Anterior cingulate cortex (tissue), 58 donors: ENCODE measurements at places on chromosomes 16 and 17.

- peak; percentile 14 for DNase-seq
Measured at GRCh38 chr17:66964930-66965800, 658 bp downstream of the CACNG4 start.

DNA sequence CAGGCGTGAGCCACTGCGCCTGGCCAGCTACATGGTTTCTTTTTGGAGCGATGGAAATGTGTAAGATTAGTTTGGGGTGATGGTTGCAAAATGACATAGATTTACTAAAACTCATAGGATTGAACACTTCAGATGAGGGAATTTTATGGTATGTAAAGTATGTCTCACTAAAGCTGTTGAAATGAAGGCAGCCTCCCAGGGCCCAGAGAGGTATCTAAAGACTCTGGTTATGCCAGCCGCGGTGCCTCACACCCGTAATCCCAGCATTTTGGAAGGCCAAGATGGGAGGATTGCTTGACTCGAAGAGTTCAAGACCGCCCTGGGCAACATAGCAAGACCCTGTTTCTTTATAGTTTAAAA, 254.9 kb downstream of the PARN start:
- DNase-seq = no peak

DNA sequence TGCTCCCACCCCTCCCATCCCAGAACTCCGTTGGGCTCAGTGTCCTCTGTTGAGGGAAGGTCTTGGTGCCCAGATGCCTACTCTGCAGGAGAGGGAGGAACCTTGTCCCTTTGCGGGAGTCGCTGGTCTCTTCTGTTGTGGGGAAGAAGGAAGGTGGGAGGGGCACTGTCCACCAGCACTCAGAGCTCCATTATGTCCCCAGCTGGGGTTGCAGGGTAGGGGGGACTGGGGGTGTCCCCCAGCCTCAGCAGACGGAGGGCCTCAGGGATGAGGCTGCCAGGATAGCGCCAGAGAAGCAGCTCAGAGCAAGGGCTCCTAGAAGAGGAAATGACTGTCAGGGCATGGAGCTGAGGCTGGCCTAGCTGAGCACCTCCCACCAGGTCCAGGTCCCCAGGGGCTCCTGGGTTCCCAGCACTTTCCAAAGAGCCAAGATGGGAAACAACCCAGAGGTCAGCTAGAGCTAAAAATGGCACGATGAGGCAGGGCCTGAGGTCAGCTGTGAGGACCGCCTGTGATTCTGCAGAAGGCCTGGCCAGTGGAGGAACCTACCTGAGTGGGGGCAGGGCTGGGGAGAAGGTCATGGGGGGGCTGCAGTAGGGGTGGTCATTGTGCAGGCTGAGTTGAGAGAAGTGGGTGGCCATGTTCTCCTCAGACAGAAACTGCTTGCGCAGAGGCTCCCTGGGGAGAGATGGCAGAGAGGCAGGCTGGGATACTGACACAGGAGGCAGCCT, 893 bp downstream of the HCFC1R1 start:
- DNase-seq = no peak

DNA sequence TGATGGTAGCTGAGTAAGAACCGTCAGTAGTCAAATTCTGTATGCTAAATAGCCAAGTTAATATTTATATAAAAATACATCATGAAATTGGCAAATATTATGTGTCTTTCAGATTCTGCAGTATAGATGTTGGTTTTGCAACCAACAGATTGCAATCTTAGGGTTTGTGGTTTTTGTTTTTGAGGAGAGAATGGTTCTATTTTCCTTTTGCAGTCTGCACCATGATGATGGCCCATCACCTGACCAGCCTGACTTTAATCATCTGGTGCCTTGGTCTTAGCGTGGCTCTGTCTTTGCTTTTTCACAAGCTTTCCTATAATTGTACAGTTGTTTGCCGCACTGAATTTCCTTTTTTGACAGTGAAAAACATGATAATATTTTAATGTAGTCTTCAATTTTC, 50.7 kb downstream of the NUP93 start:
- DNase-seq = no peak

DNA sequence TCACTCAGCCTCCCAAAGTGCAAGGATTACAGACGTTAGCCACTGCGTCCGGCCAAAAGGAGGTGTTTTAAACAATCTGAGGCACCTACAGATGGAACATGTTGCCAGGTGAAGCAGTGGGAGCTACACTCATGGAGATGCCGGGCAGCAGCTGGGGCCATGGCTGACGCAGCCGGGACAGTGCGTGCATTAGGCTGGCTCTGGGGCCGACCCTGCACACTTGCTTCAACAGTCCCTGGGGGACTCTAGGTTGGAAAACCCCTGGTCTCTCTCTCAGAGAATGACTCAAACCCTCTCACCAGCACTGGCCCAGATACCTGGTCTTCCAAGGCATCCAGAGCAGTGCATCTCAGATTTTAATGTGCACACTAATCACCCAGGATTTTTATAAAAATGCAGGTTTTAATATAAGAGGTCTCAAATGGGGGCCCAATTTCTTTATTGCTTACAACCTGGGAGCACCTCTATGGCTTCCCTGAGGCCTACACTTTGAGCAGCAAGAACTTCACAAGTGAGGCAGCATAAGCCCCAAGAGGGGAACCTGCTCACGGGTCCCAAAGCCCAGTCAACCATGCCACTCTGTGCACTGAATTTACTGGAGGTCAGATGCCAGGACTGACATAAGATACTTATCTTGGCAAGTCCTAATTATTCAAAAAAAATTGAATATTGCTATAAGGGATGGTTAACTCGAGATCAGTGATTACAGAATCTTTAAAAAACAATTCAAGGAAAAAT, 70.8 kb upstream of the TRAP1 start:
- DNase-seq = no peak

DNA sequence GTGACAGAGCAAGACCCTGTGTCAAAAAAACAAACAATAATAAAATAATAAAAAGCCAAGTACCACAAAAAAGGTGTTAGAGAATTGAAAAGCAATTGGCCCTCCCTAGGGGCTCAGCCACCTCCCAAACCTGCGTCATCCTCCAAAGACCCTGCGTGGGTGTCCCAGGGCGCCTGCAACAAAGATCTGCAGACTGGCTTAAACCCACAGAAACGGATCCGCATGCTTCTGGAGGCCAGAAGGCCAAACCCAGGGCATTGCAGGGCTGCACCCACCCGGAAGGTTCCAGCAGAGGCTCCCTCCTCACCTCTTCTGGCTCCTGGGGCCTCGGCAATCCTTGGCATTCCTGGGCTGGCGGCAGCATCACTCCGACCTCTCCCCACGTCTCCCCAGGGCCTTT, 1.5 kb downstream of the ENPP7 start:
- no peak for DNase-seq

DNA sequence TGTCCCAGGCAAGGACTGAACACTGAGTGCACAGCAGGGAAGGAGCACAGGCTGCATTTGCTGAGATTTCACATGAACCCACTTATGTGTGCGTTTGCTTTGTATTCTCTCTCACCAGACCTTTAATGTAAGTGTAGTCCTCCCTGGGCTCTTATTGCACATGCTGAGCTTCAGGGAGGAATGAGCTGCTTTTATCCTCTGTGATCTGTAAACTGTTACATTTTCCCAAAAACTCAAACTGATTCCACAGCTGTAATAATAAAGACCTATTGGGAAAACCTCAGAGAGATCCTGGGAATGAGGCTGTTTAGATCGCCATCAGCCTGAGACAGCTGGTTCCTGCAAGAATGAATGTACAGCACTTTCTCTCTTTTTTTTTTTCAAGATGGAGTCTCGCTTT, 53.6 kb upstream of the ADORA2B start:
- DNase-seq = no peak

GRCh38 chr17:63999680-64000531, 1.8 kb downstream of the PRR29 start:
- DNase-seq = no peak

DNA sequence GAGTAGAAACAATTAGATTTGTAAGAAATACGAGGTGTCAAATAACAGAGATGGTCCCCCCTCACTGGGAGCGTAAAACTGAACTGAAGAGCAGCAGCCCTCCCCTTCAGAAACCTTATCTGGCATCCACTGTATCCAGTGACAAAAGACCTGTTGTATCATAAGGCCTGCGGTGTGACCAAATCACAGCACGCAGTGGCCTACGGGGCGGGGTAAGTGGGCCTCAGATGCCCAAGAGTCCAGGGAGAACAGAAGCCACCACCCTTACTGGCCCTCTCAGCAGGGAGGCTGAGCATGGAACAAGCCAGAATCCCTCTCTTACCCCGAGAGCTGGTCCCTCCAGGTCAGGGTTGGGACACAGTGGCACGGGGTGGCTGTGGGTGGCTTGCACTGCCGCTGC, 5.5 kb downstream of the JMJD6 start:
- DNase-seq = no peak

DNA sequence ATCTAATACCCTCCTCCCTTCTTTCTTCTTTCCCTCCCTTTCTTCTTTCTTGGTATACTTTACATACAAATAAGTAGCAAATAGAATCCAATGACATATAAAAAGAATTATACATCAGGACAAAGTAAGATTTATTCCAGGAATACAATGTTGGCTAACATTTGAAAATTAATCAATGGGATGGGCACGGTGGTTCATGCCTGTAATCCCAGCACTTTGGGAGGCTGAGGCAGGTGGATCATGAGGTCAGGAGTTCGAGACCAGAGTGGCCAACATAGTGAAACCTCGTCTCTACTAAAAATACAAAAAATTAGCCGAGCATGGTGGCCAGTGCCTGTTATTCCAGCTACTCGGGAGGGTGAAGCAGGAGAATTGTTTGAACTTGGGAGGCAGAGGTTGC, 72.1 kb downstream of the BCAS3 start:
- DNase-seq = no peak

- peak; percentile 10 for DNase-seq
Measured at GRCh38 chr16:23836404-23837311, 875 bp downstream of the PRKCB start.
